ENCODE measurements at places on chromosomes 7 and 10.

DNA sequence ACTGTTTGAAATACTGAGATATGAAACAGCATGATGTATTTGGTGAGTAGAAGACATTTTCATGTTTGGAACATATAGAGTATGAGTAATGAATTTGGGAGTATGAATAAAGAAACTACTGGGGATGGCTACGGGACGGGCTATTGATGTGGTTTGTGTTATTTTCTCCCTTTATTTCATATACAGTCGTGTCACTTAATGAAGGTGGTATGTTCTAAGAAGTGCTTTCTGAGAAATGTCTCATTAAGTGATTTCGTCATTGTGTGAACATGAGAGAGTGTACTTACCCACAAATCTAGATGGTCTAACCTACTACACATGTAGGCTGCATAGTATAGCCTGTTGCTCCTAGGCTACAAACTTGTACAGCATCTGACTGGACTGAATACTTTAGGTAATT, 106.3 kb downstream of the CCNY start:
- DNase-seq, result no peak

DNA sequence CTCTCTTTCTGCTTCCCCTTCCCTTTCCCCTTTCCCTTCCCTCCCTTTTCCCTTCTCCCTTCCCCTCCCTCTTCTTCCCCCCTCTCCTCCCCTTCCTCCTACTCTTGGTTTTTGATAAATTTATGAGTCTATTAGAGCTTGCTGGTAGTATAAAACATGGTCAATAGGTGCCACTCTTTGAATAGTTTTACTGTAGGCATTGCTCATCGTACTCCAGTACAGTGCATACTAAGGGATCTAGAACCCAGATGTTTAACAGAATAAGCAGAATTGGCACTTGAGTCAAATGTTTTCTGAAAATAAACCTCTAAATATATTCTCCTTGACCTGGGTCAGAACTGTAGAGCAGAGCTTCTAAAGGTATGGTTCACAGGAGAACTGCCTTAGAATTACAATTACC, 126.7 kb downstream of the SORCS3 start:
- DNase-seq, result no peak

GRCh38 chr10:5545778-5546710, 21.3 kb downstream of the CALML3 start:
- no peak for DNase-seq

- DNase-seq, result no peak
Observed at GRCh38 chr10:132294561-132295318, 13.0 kb downstream of the STK32C start.

DNA sequence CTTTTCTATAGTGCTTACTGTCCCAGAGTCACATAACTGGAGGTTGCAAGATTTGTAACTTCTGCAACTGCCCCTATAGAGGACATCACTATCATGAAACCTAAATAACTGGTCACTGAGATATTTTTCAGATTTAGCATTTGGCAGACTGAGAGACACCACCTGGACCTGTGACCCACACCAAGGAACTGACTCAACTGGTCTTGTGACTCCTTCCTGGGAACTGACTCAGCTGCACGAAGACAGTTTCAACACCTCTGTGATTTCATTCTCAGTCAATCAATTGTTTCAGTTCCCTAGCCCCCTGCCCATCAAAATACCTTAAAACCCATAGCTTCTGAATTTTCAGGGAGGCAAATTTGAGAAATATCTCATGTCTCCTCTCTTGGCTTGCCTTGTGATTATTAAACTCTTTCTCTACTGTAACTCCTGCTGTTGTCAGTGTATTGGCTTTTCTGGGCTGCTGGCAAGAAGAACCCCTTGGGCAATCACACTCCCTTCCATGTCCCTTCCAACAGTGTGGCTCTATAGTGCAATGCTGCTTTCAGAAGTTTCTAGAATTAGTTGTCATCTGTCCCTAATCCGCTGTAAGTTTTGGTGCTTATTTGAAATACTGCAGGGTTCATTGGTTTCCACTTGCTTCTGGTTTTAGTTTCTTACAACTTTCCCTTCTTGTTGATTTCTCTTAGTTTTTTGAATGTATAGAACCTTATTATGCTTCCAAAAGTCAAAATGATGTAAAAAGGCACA, 127.8 kb upstream of the ADCY1 start:
- DNase-seq, result no peak

DNA sequence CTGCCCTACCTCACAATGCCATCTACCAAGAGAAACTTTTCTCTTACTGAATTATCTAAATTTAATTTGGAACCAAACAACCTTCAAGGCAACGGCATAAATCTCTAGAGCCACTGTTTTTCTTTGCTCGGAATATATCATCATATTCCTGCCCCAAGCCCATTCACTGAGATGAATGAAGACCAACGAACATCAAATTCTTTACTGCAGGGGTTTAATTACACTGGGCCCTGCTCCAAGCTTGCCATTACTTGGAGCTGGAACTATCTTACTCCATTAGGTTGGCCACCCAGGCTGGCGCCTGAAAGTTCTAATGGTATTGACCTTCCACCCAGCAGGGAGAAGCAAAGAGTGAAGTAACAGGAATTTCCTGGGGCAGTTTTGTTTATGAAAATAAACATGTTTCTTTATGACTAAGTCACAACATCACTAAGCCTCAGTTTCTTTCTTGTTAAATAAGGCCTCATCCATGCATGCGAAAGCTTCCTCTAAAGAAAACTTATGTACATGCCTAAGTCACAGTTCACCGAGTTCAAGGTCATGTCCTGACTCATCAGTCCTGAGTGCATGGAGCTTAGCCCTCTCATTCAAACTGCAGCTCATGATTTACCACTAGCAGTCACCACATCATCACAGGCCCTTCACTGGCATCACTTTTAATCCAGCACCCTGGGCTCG, 42.1 kb upstream of the ANAPC16 start:
- no peak for DNase-seq

GRCh38 chr7:4191525-4191924, 490.6 kb upstream of the FOXK1 start:
- no peak for DNase-seq

GRCh38 chr10:104246976-104247375, 7.7 kb upstream of the GSTO1 start:
- DNase-seq, result no peak

GRCh38 chr7:139999516-139999915, 63.2 kb downstream of the PARP12 start:
- DNase-seq, result no peak

- DNase-seq, result no peak
Observed at GRCh38 chr10:4498711-4499251, 327.2 kb upstream of the AKR1E2 start.

DNA sequence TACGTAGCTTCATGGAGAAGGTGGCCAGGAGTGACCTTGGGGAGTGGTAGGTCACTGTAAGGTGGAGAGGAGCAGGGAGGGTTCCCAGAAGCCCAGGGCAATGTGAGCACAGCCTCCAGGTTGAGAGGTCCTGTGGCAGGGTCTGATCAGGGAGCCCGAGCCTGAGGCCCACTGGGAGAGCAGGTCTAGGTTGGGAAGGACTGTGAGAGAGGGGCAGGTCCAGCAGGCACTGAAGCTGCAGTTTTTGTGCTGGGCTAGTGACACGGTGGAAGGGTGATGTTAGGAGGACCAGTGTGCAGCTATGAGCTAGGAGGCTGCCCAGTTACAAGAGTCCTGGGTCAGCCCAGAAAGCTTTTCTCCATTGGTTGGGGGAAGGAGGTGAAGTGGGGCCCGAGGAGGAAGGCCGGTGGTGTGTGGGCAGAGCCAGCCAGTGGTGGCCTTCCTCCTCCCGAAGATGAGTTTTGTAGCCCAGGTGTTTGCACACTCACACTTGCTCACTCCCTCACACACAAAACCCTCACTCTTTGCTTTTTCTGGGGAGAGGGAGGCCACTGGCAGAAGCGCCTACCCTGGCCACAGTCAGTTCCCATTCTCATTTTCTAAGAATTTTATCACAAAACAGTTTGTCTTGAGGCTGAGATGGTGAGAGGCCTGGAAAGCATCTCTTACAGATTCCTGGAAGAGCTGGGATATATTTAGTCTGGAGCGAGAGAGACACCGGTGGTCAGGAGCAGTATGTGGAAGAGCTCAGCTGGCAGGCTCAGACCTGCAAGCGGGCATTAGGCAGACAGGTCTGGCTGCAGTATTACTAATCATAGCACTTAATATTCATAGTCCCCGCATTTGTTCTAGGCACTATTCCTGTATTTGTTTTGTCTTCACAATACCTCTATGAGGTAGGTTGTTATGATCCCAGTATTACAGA, 57.1 kb downstream of the ZNF467 start:
- no peak for DNase-seq

- DNase-seq, result no peak
Observed at GRCh38 chr10:25575343-25575742, 358.7 kb upstream of the MYO3A start.

GRCh38 chr7:112120696-112121217, 85.4 kb downstream of the DOCK4 start:
- DNase-seq, result no peak

- DNase-seq, result no peak
Observed at GRCh38 chr10:116073001-116073400, 200.0 kb downstream of the GFRA1 start.

DNA sequence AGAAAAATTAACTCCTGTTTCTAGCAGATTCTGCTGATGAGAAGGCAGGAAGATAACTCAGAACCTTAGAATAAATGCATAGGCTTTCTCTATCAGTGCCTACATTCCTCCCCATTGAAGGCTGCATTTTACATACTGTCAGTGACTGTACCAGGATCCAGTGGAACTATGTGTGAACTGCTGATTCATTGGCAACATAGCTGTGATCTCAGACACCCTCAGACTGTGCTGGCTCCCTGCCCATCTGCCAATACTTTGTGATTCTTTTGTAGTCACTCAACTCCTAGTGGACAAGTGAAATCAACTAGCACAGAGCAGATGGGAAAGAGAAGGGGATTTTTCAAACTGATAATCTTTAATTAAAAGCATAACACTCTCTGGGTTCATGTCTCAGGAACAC, 375.8 kb downstream of the MDFIC start:
- DNase-seq, result no peak

- DNase-seq, result no peak
Observed at GRCh38 chr10:98488669-98489430, 42.1 kb upstream of the HPS1 start.

GRCh38 chr7:121099572-121099971, 111.1 kb downstream of the CPED1 start:
- no peak for DNase-seq

GRCh38 chr7:22660732-22661131, 66.3 kb upstream of the IL6 start:
- no peak for DNase-seq

DNA sequence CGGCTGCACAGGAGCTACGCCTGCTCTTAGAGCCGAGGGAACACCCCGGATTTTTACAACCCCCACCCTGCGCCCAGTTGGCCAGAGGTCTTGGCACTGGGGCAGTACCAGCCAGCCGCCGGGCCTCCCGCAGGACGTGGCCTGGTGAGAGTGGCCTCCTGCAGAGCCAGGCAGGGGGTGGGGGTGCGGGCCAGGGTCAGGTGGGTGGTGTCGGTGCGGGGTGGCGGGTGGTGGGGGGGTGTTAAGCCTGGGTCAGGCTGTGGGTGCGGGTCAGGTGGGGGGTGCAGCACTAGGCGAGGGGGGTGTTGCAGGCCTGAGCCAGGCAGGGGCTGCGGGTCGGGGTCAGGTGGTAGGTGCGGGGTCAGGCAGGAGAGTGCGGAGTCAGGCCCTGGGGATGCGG, 647 bp downstream of the ECHS1 start:
- DNase-seq, result no peak

DNA sequence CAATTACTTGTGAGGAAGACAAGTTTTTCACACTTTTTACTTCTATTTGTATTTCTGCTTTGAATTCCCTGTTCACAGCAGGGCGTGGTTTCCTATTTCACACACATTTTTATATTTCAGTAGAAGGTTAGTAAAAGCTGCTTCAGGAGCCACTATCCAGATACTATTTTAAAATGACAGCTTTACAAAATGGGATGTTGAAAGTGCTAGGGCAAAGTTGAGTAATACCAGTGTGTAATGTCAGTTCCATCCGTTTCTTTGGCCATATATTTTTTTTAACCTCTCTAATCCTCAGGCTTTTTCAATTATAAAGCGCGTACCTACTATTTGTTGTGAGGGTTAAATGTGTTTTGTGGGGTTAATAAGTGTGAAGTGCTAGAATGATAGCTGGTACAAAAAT, 276.6 kb downstream of the GPR158 start:
- no peak for DNase-seq

DNA sequence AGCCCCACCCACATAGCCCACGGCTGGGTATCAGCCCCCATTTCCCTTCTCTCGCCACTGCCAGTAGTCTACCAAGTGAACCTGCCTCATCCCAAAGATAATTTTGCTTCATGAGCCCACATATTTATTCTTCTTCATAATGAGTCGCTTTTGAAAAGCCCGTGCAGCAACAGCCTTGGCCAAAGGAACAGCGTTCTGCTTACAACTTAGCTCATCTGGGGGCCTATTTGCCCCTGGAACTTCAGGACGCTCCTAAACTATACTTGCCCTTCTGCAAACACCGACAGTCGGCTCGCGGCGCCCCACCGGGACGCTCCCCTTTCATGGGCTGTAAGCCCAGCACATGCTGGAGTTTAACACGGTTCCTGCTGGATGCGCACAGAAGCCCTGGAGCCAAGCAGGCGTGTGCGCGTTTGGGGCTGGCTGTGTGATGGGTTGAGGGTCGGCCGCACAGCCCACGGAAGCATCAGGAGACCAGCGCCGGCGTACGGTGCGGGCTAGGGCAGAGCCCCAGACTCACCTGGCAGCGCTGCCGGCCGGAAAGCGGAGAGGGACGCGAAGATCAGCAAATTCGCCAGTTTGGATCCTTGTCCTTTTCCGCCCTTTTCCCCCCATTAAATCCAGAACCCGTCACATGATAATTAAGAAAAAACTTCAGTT, 370 bp downstream of the TMEM60 start:
- no peak for DNase-seq

GRCh38 chr7:134375206-134375605, 58.5 kb upstream of the SLC35B4 start:
- no peak for DNase-seq

DNA sequence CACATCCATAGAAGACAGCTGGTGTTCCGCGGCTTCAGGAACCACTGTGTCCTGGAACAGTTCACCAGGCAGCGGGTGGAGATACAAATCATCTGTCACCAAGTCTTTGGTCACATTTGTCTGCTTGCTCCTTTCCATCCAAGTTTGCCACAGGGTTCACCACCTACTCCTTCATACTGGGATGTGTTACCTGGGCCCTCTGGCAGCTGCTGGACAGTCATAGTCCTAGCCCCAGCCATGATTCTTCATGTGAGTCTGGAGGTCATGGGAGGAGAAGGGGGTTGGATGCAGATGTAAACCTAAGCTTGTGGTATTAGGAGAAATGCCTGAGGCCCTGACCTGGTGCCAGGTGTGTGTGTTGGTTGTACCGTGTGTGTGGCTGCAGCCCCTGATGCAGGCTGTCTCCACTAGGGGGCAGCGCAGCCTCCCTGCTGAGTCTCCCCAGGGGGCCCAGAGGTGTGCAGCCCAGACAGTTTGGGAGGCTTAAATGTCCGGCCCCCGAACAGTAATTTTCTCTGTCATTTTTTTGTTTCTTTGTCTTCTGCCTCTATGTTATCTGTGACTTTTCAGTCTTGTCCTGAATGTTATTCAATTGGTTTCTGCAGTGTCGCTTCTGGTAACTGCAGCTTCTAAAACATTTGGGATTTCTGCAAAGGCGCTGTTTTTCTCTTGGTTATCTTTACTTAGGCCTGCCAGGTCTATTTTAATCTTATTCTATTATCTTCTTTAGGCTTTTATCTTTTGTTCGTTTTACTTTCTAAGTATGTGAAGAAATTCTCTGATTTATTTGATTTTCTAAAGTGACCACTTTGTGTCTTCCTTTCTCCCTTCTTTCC, 14.8 kb downstream of the NPS start:
- no peak for DNase-seq

Measured in stimulated activated CD4-positive, alpha-beta T cell treated with anti-CD3 and anti-CD28 coated beads, Interleukin-4, amount 100 ng/mL, for 4 hours (primary cell).